ENCODE measurements at places on chromosomes 7 and 10.

DNA sequence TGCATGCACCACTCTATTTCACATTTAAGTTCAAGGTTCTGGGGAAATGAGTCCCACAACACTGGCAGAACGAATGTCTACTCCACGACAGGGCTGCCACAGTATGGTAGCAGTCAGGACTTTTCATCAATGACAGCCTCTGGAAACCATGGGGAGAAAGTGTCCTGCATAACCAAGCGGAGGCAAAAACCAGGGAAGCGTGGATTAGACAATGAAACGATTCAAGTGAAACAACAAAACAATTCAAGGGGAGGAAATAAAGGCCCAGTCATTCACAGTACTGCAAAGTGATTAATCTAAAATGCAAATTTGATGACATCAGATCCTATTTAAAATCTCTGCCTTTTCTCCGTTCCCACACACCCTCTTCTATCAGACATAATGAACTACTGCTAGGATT, 168.2 kb downstream of the DPY19L1 start:
- DNase-seq: no peak

- no peak for DNase-seq
Measured at GRCh38 chr7:13839063-13839462, 150.4 kb downstream of the ETV1 start.

DNA sequence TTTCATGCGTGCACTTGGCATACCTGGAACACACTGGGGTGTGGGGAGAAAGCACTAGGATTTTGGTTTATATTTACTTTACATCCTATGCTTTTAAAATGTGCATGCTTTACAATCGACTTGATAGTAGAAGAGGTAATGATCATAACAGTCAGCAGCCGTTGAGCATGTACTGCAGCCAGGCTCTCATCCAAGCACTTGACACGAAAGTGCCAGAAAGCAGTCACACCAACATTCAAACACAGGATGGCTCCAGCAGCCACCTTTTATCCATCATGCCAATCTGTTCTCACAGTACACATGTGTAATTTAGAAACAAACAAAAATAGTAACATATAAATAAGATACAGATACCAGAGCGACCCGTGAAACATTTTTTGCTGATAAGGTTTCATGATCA, 1.2 kb upstream of the FAM241B start:
- no peak for DNase-seq

DNA sequence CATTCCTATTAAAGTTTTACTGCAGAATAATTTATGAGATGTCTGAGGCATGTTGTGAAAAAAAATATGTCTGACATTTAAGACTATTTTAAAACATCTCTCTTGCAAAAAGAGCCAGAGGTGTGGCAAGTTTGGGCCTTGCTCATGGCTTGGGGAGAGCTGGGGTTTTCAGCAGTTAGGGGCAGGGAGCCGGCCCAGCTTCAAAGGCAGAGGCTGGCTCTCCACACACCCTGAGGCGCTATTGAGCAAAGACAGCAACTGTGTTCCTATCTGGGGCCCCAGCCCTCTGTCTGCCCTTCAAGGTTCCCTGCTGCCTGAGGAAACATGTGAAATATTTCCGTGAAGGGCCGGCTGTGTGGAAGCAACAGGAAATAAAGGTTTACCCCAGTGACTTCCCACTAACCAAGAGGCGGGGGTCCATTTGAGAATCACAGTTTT, 94.0 kb downstream of the SORBS1 start:
- peak; percentile 7 for DNase-seq

- no peak for DNase-seq
Measured at GRCh38 chr7:139651914-139652313, 125.9 kb downstream of the HIPK2 start.

- no peak for DNase-seq
Measured at GRCh38 chr10:74373059-74373458, 222.0 kb downstream of the ADK start.

- DNase-seq: no peak
Measured at GRCh38 chr7:5143106-5143505, 46.9 kb upstream of the WIPI2 start.

DNA sequence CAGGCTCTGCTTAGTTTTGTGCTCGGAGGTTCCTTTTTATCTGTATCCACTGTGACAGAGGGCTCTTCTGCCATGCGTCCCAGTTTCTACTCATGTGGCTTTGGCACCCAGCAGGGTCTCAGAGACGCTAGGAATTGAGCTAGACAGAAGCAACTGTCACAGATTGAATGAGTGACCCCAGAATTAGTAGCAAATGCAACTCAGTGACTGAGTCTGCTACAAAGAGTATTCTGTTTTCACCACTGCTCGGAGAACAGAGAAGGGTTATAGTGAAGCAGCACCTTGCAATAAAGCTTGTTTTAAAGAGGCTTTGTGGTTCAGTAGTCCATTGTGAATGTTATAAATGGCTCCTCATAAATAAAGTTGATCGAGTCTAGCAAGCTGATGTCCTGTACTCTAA, 113.2 kb downstream of the DNAH11 start:
- DNase-seq: no peak

DNA sequence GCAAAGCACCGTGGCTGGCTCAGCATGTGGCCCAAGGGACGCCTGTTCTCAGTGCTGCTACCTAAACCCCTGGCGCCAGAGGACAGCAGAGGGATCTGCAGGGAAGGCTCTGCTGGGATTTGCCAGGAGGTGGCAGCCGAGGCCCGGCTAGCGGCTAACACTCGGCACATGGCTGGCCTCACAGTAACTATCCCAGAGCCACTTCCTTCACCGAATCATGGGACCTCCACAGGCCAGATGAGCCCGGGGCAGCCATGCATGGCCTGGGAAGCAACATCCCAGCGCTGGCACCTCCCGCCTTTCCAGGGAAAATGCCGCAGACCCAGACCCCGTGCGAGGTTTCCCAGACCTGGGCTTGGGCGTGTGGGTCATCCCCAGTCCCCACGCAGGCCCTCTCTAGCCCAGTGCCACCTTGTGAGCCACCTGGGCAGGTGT, 36.4 kb downstream of the DPYSL4 start:
- DNase-seq: peak; percentile 65

DNA sequence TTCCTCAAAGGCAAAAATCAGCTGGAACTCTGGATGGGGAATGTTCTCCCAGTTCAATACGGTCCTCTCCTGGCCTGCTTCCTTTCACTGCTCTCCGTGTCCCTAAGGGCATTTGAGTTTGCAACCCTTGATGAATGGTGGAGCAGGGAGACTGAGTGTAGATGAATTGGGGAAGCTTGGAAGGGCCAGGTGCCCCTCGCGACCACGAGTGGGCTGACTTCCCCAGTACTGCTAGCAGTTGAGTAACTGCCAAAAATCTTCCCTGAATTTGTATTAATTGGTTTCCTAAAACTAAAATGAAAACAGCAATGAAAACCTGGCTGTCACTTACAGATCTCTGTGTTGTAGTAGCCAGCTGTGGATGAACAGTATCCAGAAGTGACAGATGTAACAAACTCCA, 13.6 kb downstream of the IRF5 start:
- no peak for DNase-seq

DNA sequence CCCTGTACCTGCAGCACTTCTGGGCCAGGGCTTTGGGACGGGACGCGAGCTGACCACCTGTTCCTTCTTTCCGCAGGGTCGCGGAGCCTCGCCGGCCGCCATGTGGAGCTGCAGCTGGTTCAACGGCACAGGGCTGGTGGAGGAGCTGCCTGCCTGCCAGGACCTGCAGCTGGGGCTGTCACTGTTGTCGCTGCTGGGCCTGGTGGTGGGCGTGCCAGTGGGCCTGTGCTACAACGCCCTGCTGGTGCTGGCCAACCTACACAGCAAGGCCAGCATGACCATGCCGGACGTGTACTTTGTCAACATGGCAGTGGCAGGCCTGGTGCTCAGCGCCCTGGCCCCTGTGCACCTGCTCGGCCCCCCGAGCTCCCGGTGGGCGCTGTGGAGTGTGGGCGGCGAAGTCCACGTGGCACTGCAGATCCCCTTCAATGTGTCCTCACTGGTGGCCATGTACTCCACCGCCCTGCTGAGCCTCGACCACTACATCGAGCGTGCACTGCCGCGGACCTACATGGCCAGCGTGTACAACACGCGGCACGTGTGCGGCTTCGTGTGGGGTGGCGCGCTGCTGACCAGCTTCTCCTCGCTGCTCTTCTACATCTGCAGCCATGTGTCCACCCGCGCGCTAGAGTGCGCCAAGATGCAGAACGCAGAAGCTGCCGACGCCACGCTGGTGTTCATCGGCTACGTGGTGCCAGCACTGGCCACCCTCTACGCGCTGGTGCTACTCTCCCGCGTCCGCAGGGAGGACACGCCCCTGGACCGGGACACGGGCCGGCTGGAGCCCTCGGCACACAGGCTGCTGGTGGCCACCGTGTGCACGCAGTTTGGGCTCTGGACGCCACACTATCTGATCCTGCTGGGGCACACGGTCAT, 13.3 kb downstream of the GPR146 start:
- DNase-seq: no peak

DNA sequence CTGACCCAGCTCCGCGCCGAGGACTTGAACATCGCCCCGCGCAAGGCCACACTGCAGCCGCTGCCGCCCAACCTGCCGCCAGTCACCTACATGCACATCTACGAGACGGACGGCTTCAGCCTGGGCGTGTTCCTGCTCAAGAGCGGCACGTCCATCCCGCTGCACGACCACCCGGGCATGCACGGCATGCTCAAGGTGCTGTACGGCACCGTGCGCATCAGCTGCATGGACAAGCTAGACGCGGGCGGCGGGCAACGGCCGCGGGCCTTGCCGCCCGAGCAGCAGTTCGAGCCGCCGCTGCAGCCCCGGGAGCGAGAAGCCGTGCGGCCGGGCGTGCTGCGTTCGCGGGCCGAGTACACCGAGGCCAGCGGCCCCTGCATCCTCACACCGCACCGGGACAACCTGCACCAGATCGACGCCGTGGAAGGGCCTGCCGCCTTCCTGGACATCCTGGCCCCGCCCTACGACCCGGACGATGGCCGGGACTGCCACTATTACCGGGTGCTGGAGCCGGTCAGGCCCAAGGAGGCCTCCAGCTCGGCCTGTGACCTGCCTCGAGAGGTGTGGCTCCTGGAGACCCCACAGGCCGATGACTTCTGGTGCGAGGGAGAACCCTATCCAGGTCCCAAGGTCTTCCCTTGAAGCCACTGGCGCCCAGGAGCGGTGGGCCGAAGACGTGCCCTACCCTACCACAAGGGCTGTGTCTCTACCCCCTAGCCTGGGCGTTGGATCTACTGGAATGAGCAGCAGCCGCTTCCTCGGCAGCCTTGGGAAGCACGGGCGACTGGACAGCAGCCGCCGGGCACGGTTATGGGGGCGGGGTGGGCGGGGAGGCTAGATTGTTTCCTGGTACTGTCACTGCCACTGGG, 945 bp downstream of the ADO start:
- DNase-seq: no peak

DNA sequence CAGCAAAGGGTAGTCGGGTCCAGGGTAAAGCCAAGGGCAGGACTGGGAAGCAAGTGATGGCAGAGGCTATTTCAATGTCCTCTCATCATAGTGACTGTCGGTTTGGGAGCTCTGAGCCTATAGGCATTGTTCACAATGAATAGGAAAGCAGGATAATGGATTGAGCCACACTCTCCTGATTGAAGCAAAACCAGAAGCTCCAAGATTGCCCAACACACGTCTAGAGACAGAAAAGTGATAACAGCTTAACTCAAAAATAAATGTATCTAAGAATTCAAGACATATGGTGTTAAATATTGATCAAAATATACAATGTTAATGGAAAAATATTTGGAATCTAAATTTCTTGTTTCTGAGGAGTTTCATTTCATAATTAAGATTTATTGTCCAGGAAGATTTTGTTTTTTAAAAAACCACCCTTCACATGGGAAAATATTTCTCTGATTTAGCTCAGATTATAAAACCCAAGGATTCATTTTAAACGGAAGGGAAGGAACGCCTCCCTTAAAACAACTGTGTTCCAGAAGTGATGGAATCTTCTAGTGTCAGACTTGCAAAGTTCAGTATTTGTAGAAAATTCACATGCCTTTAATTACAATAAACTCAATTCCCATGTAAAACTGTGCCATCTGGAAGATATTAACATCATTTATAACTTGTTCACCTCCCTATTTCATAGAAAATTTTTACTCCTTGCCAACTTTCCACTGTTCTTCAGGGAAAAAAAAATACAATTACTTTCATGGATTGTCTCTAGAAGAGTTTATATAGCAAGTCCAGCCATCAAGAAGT, 54.5 kb downstream of the NRP1 start:
- DNase-seq: no peak

DNA sequence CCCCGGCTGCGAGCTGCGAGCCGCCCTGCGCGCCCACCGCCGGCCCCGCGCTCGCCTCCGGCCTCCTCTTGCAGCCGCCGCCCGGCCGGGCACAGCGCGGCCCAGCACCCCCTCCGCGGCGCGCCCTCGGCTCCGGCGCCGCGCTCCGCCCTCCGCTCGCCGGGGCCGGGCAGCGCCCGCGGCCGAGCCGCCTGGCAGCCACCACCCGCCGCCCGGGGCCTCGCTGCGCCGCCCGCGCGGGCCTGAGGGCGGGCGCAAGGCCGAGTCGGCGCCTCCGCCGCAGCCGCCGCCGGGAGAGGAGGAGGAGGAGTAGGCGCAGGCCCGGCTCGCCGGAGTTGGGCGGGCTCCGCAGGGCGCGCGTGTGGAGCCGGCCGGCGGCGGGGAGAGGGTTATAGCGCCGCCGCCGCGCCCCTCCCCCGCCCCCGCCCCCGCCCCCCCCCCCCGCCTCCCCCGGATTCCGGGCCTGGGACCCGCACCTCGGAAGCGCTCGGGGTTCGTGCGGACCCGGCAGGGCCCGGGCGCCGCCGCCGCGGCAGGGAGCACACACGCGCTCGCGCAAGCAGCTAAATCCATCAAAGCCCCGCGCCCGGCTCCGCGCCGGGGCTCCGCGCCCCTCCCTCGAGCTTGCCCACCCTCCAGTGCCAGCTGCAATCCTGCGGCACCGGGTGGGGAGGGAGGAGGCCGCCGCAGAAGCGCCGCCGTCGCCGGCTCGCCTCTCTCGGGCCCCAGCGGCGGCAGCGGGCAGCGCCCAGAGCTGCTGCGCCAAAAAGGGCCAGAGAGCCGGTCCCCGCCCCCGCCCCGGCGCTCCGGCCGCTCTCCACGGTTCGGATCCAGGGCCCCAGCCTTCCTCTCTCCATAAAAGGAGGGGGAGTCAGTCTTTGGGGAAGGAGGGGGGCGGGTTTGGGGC, at the start of gene PDGFA:
Gene PDGFA, minus strand, starts transcription at position 363 of the 907 bp plus-strand sequence. CDS start 845 bp downstream, outside the sequence.
- no peak for DNase-seq

DNA sequence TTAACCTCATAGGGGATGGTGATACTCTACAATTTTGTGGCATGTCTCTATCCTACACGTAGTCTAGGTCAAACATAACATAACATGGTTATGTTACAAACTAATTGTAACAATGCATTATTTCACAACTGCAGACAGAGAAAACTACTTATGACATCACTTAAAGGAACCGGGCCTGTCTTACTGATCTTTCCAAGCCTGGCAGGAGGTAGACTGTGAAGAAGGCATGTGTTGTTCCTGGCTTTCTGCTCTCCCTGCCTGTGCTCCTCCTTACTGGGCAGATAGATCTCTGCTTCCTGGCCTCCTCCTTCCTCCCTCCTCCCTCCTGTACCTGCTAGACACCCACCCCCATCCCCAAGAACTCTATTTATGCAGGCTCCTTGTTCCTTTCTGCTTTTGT, 5.4 kb downstream of the CACNB2 start:
- no peak for DNase-seq

- no peak for DNase-seq
Measured at GRCh38 chr7:127251465-127252376, 1.0 kb downstream of the GRM8 start.

- DNase-seq: no peak
Measured at GRCh38 chr7:104838537-104839299, 175.3 kb upstream of the KMT2E start.

GRCh38 chr7:7970531-7971307, 2.1 kb downstream of the GLCCI1 start:
- no peak for DNase-seq
